ENCODE measurements at places on chromosomes 6 and 20.
A peak's percentile ranks its signal among the peaks of the same experiment; 100 is the strongest.

- DNase-seq: no peak
These were observed 52.8 kb downstream of the MAP3K5 start for GRCh38 chr6:136739501-136739900.

GRCh38 chr20:50129662-50130355 is 16.9 kb upstream of the UBE2V1 start:
- DNase-seq: no peak

GRCh38 chr20:12072954-12073264 is 155.2 kb downstream of the BTBD3 start:
- no peak for DNase-seq

DNA sequence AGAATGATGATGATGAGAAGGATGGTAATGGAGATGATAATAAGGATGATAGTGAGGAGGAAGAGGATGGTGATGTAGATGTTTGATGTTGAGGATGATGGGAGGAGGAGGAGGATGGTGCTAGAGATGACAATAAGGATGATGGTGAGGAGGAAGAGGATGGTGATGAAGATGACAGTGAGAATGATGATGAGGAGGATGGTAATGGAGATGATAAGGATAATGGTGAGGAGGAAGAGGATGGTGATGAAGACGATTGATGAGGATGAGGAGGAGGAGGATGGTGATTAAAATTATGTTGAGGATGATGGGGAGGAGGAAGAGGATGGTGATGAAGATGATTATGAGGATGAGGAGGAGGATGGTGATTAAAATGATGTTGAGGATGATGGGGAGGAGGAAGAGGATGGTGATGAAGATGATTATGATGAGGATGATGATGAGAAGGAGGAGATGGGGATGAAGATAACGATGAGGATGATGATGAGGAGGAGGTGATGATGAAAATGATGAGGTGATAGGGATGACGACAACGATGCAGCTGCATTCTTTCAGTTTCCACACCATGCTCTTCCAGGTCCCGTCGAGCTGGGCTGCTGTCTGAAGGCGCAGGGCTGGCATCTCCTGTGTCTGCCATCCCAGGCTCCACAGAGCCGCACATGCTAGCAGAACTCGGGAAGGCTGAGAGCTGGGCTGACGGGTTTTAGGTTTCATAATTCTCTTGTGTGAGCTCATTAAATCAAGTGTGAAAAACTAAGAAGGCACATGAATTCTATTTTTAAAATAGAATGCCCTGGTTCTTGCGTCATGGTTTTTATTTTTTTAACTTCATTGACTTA is 274.9 kb downstream of the SMOC2 start:
- DNase-seq: no peak

DNA sequence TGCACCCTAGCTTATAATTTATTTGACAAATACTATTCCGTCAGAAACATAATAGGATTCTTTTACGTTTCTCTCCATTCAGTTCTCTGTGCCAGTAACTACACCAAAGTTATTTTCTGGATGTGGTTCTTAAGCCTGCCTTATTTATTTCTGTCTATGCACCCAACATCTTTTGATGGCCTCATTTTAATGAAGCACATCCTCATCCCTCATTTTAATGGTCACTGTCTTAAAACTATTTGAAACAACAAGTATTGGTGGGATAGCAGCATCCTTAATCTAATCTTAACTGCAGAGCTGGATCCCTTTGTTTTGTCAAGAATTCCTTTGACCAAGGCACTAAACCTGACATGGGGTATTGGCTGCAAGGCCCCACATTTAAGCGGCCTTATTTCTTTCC is 11.0 kb downstream of the FAM135A start:
- DNase-seq: no peak

DNA sequence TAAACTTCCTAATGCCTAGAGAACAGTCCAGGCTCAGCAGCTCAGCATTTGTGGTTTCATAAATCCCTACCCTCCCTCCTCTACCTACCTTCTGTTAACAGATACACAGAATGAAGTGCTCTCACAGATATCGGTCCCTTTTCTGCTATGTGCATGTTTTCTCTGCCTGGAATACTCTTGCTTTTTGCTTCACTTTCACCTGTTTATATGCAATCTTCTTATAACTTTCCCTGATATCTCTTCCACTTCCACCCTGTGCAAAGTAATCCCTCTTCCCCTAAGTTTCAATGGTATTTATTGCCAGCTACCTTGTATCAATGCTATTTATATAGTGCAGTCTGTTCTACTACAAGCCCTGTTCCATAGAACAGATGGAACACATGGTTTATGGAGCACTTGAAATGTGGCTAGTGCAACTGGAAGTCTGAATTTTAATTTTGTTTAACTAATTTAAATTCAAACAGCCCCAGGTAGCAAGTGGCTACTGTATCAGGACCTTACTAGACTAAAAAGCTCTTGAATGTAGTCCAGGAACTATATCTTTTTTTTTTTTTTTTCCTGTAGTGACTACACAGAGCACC is 3.1 kb upstream of the TAB2 start:
- no peak for DNase-seq

DNA sequence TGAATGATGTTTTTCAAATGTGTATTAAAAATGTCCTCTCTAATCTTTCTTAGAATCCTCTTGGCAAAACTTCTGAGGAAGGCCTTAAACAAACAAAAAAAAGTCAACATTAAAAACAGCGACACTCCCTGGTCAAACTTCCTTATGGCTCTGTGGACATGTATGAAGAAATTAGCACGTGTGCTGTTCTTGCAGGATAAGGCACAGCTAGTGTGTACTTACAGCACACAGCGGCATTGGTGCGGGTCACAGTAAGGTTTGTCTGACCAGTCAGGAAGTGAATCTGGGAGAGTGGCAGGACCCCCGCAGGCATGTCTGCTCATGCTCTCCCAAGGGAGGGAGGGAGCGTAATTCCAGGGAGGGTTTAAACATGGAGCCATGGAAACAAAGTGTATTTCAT is 38.8 kb downstream of the SLC22A1 start:
- no peak for DNase-seq

DNA sequence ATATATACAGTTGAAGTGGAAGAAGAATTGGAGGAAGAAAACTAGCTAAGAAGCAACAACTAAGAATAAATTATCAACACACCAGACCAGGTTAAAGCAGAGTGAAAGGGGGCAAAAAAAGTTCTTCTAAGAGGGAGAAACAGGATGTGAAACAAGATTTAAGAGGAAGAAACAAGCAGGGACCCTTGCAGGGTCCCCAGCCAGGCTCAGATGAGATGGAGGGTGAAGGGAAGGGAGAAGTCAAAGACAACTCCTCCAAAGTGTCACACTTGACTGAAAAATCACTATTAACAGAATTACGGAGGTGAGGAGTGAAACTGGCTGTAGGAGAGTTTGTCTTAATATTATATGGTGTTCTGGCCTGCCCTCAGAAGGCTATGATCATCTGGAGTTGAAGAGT is 65.4 kb downstream of the MTFR2 start:
- no peak for DNase-seq

- peak; percentile 77 for DNase-seq
These were observed 22.7 kb upstream of the TMEM181 start for GRCh38 chr6:158536891-158537798.

GRCh38 chr6:137013738-137014602 is 30.8 kb downstream of the IL20RA start:
- DNase-seq: peak; percentile 64

DNA sequence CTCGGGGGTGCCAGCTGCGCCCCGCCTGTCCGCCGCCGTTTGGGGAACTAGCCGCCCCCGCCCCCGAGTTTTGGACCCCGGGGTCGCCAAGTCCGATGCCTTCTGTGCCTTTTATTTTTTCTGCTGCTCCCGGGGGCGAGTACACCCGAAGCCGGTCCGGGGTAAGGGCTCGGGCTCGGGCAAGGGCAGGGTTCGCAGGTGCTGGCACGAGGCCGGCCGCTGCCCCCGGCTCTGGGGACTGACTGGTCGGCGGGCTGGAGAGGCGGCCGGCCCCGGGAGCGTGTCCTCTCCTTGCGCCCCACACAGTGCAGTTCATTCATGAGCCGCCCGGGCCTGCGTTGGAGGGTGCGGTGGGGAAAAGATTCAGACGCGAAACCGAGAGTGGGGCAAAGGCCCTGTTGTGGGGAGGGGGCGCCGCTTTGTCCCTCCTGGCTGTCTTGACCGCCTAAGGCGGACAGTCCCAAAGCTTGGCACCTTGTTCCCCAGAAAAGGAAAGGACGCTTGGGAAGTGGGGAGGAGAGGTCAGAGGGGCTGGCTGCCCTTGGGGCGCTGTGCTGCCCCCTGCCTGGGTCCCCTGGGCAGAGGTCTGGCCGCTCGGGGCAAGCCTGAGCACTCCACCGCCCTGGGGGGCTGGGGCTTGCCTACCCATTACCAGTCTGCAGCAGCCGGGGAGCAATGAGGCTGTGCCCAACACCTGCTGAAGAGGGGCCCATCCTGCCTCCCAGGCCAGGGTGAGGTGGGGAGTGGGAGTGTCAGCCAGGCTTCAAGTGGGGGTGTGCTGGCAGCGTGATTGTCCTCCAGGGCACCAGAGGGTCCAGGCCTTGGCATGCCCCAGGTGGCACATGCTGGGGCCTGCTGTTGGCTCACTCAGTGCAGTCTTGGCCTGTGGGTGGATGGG is 915 bp downstream of the TMEM63B start:
- DNase-seq: no peak

- DNase-seq: no peak
These were observed 906 bp upstream of the FOXP4 start for GRCh38 chr6:41545247-41545702.

- no peak for DNase-seq
These were observed 36.4 kb downstream of the HFE start for GRCh38 chr6:26123675-26123946.

GRCh38 chr20:1327241-1327653 is 1.7 kb downstream of the SDCBP2 start:
- DNase-seq: no peak

GRCh38 chr6:22053391-22053997 is 243.3 kb downstream of the PRL start:
- DNase-seq: no peak

GRCh38 chr6:35296931-35297600 is 552 bp upstream of the DEF6 start:
- DNase-seq: no peak

GRCh38 chr6:168313431-168314011 is 6.1 kb downstream of the DACT2 start:
- DNase-seq: no peak

- no peak for DNase-seq
These were observed 238.5 kb downstream of the ZFAND3 start for GRCh38 chr6:38057994-38058393.

DNA sequence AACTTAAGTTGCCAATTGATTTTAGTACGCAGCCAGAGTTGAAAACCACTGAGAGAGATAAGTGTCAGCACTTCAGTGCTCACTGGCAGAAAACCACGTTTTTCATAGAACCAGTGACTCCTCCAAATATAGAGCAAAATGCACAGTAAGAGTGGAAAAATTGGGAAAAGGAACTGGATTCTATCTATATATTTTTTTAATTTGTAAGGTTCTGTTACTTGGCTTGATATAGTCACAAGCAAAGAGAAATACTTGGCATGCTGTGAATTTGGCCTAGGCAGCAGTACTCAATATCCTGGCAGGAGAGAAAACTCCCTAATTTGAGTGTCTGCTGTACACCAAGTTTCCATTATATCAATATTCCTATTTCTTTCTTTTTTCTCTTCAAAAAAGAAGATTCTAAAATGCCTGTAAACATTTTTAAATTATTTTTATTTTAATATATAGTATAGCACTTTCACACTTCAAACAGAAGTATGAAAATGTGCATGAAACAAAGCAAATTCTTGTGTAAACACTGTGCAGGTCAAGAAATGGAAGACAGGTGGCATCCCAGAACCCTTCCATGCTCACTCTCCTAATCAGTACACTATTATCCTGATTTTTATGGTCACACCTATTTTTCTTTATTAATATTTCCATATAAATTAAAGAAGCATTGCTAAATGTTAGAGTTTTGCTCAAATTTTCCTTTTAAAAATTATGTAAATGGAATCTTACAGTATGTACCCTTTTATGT is 561.8 kb upstream of the RNF217 start:
- DNase-seq: no peak

GRCh38 chr6:26415791-26416190 is 13.7 kb downstream of the BTN3A1 start:
- no peak for DNase-seq

DNA sequence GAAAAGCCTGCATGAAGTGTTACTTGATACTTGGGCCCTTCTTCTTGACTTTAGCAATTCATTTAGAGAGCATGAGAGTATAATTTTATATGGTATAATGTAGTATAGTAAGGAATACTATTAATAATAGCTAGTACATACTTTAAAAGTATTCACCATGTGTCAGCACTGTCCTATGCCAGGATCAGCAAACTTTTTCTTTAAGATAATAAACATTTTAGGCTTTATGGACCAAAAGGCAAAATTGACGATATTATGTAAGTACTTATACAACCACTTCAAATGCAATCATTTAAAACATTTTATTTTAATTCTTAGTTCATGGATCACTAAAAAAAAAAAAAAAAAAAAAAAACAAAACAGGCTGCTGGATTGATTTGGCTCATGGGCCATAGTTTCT is 163.9 kb downstream of the IBTK start:
- no peak for DNase-seq

Measured in NCI-H774 (cell line).